NCI-H1694 (cell line): ENCODE measurements at places on chromosomes 12 and 14.

GRCh38 chr14:80419769-80420168 lies 208.5 kb upstream of the DIO2 start:
- DNase-seq, result no peak

GRCh38 chr12:121033625-121034349 lies 5.3 kb downstream of the OASL start:
- DNase-seq, result no peak

- DNase-seq, result no peak
Measured at GRCh38 chr12:127773520-127773919, 493.4 kb upstream of the TMEM132C start.

DNA sequence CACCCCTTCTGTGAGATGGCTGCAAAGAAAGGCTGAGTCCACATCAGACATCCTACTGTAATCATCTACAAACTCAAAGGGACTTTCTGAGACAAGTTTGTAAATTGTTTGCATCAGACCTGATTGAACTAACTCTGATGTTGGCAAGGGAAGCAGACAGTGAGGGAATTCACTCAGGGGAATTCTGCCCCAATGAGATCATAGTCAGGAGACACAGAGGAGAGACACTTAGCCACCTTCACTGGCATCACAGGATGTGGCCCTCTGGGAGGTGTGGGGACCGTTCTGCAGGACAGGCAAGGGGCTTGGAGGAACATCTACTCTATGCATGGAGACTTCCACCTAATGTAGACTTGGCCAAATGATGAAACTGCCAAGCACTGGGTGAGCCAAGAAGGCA lies 70.7 kb upstream of the DDX11 start:
- no peak for DNase-seq

DNA sequence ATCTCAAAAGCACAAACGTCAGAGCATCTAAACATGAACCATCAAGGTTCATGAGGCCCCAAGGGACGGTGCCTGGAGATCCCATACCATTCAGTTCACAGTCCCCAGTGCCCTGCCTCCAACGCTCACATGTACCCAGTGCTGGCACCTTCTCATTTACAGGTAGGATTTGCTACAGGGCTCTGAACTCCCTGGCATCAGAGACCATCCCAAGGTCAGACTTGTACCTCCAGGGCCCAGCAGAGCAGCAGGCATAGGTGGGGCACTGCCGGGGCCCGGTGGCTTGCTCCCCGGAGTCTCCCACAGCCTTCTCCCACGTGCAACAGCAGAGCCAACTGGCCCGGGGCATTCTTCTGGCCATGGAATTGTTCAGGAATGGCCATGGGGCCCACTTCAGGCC lies 114.8 kb downstream of the BCL11B start:
- DNase-seq, result no peak

- no peak for DNase-seq
Measured at GRCh38 chr12:71303199-71303598, 136.4 kb upstream of the LGR5 start.

GRCh38 chr12:54658306-54659264 lies 10.4 kb upstream of the DCD start:
- peak; percentile 29 for DNase-seq

GRCh38 chr12:31325877-31326631 lies at the start of gene SINHCAF:
Gene SINHCAF (minus strand): TSS chr12:31326150. CDS start chr12:31298204, 27,946 bp downstream.
- DNase-seq, result peak; percentile 99

- DNase-seq, result peak; percentile 49
Measured at GRCh38 chr14:24297190-24297964, 2.2 kb downstream of the DHRS1 start.

- DNase-seq, result no peak
Measured at GRCh38 chr14:84442521-84442920, 1087.4 kb upstream of the FLRT2 start.

GRCh38 chr12:94593822-94594442 lies 56.4 kb downstream of the TMCC3 start:
- no peak for DNase-seq

GRCh38 chr14:39364509-39364908 lies 67.7 kb downstream of the FBXO33 start:
- no peak for DNase-seq
